Activated CD4-positive, CD25-positive, alpha-beta regulatory T cell (primary cell): ENCODE measurements at places on chromosomes 5 and 9.

GRCh38 chr5:132265336-132266030 is 8.0 kb downstream of the PDLIM4 start:
- no peak for DNase-seq

DNA sequence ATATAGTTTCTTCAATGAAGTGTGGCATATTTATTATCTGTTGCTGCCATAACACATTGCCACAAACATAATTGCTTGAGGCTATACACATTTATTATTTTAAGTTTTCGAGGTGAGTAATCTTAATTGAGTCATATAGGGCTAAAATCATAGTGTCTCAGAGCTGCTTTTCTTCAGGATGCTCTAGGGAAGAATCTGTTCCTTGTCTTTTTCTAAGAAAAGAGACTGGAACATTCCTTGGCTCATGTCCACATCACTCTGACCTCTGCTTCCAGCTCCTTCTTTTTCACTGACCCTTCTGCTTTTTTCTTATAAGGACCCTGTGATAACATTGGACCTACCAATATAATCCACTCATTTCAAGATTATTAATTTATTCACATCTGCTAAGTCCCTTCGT is 632.4 kb upstream of the TYRP1 start:
- DNase-seq: no peak

GRCh38 chr9:116789081-116789480 is 102.0 kb downstream of the TRIM32 start:
- no peak for DNase-seq

DNA sequence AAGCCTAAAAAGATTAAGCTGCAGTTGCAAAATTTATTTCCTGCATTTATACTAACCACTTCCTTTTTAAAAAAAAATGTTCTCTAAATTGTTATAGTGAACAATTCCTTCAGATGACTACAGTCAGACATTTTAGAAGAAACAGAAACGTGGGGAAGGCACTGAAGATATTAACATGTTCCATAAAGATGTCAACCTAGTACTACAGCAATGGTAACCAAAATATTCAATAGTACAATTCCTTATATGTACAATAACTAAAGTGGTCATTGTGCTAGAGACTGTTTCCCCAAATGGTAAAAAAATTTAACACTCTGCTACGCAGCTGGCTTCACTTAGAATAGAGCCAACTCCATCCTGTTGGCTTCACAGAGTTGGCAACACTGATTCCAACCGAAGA is 97.7 kb downstream of the FNBP1 start:
- DNase-seq: no peak

DNA sequence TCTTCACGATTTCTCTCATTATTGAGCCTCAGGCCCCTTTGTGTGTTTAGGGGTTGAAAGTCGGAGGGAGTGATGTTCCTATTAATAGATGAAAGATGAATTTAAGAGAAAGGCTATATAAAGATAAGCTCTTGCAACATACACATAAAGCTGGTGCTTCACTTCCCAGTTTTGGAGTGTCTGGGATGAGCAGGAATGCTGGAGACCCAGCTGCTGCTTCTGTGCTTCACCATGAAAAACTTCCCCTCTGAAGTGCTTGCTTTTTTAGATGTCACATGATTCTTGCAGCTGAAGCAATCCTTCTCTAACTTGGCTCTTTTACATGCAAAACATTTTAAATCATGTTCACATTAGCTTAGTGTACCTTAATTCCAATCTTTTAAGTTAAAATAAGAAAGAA is 19.7 kb upstream of the SNCAIP start:
- DNase-seq: no peak

- no peak for DNase-seq
Measured at GRCh38 chr5:179180061-179180610, 120.0 kb downstream of the ZNF354C start.

DNA sequence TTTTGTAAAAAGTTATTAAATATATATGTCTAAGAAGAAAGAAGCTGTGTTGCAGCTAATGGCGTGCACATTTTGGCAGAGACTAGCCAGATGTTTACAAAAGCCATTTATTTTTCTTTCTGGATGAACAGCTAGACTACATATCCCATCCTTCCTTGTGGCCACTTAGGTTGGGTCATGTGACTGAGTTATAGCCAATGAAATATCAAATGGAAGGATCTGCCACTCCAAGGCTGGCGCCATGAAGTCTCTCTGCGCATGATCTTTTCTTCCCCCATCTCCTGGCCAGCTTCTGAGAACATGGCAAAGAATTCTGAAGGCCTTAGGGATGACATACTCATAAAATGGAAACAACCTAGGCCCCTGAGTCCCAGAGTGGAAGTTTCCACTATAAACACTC is 244.2 kb upstream of the DAB2 start:
- no peak for DNase-seq
